Aortic smooth muscle cell (primary cell): ENCODE measurements at places on chromosomes 5 and 9. TPM values are rescaled to one million over a fixed set of nuclear protein-coding genes. Genes with fewer than 3 reads are reported as not detected.

HSPB3 gene
- total RNA-seq = 0.37 TPM in 1 of 2 replicates, not detected in the other

SCGB3A2 gene
- not detected in 2 replicates for total RNA-seq

OLFM1 gene
- total RNA-seq = 0.44 and 2.0 TPM in 2 replicates

PCDHGB2 gene
- total RNA-seq = 3.4 and 5.9 TPM in 2 replicates

F2R gene
- total RNA-seq = 130 and 145 TPM in 2 replicates

TRIM7 gene
- 10.5 and 14.0 TPM in 2 replicates for total RNA-seq

SOX30 gene
- total RNA-seq = not detected in 2 replicates

GNAQ gene
- 38.7 and 50.2 TPM in 2 replicates for total RNA-seq

NPR3 gene
- 24.3 and 39.2 TPM in 2 replicates for total RNA-seq

PLPP7 gene
- total RNA-seq = 15.0 and 16.9 TPM in 2 replicates

DBN1 gene
- 124 and 135 TPM in 2 replicates for total RNA-seq

GKAP1 gene
- total RNA-seq = 0.26 and 0.44 TPM in 2 replicates

LRRTM2 gene
- total RNA-seq = 0.13 and 0.44 TPM in 2 replicates

CCIN gene
- 0.50 and 0.92 TPM in 2 replicates for total RNA-seq

SV2C gene
- under 0.01 TPM in 1 of 2 replicates, not detected in the other for total RNA-seq

ELOVL7 gene
- under 0.01 TPM in 1 of 2 replicates, not detected in the other for total RNA-seq

SLC25A2 gene
- 0.13 and 0.31 TPM in 2 replicates for total RNA-seq

ADAMTS12 gene
- 3.7 and 5.3 TPM in 2 replicates for total RNA-seq

WDR31 gene
- total RNA-seq = 2.1 and 2.9 TPM in 2 replicates

DMRT3 gene
- not detected in 2 replicates for total RNA-seq

FCN2 gene
- total RNA-seq = not detected in 2 replicates

KCNV2 gene
- not detected in 2 replicates for total RNA-seq

PCDHA12 gene
- under 0.01 and 0.06 TPM in 2 replicates for total RNA-seq
